ENCODE measurements at places on chromosomes 2 and 18. TPM values are rescaled to one million over a fixed set of nuclear protein-coding genes. Genes with fewer than 3 reads are reported as not detected.
A peak's percentile ranks its signal among the peaks of the same experiment; 100 is the strongest.

ALLC gene
- total RNA-seq: not detected

AQP12B gene
- not detected for total RNA-seq

ALPG gene
- not detected for total RNA-seq

EFEMP1 gene
- total RNA-seq: 2,354 TPM

GRCh38 chr2:55048508-55049042, 1.7 kb downstream of the RTN4 start:
- peak overlapping the region; percentile 97 for H3K27ac ChIP-seq
- H3K36me3 ChIP-seq: no peaks in the 10 kb centered on the region
- peak overlapping the region; percentile 97 for H3K4me3 ChIP-seq
- peak; percentile 76 for DNase-seq

GRCh38 chr18:4536447-4536846, 81.3 kb upstream of the DLGAP1 start:
- no peaks in the 10 kb centered on the region for H3K4me1 ChIP-seq
- H3K27me3 ChIP-seq: no peaks in the 10 kb centered on the region
- no peaks in the 10 kb centered on the region for H3K36me3 ChIP-seq
- DNase-seq: no peak

DNA sequence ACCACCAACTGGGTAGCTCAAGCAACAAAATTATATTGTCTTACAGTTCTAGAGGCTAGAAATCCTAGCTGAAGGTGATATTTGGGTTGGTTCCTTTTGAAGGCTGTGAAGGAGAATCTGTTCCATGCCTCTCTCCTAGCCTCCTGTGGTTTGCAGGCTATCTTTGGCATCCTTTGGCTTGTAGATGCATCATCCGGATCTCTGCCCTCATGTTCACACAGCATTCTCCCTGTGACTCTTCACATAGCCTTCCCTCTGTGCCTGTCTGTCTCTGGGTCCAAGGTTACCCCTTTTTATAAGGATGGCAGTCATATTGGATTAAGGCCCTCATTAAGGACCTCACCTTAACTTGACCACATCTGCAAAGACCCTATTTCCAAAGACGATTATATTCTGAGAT, 78.6 kb upstream of the MAP3K20 start:
- peaks cover 9% of the 10 kb centered on the region for H3K4me1 ChIP-seq
- no peaks in the 10 kb centered on the region for H3K27me3 ChIP-seq
- peaks cover 2% of the 10 kb centered on the region for H3K36me3 ChIP-seq
- no peak for DNase-seq
- H3K27ac ChIP-seq: no peak overlapping the region
- no peak overlapping the region for H3K4me3 ChIP-seq

DNA sequence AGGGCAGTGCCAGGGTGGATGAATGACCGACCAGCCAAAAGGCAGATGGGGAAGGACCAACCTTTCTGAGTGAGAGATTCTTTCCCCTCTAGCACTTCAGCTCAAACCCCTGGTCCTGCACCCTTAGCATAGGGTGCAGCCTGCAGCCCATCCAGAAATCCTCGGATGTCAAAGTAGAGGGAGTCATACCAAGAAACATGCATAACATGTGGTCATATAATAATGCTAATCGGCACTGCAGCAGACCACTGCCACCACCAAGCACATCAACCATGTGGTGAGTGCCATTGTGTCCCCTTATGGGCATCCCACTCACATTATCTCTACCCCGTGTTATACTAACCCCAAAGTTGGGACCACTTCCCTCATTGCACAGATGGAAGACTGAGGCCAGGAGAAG, 17.7 kb downstream of the ATOH8 start:
- peak overlapping the region; percentile 90 for H3K27ac ChIP-seq
- H3K4me1 ChIP-seq: peaks cover 45% of the 10 kb centered on the region
- no peak overlapping the region for H3K4me3 ChIP-seq
- no peak for DNase-seq
- no peaks in the 10 kb centered on the region for H3K27me3 ChIP-seq

DNA sequence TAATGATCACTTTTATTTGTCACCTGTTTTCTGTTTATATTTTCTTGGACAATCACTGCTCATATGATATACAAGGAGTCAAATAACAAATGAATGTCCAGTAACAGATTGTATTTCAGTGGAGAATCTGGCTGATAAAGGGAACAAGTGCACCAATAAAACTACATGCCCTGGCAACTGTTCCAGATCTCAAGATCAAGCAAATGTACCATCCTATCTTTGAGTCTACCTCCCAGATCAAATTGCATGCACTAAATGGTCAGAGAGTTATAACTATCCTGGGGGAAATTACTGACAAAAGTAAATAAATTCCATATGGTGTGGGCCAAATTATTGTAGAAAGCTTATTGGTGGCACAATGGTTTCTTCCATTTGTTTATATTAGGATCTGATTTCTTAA, 452.8 kb downstream of the MBD2 start:
- H3K27ac ChIP-seq: no peak overlapping the region
- no peaks in the 10 kb centered on the region for H3K4me1 ChIP-seq
- no peaks in the 10 kb centered on the region for H3K27me3 ChIP-seq
- no peaks in the 10 kb centered on the region for H3K36me3 ChIP-seq

DNA sequence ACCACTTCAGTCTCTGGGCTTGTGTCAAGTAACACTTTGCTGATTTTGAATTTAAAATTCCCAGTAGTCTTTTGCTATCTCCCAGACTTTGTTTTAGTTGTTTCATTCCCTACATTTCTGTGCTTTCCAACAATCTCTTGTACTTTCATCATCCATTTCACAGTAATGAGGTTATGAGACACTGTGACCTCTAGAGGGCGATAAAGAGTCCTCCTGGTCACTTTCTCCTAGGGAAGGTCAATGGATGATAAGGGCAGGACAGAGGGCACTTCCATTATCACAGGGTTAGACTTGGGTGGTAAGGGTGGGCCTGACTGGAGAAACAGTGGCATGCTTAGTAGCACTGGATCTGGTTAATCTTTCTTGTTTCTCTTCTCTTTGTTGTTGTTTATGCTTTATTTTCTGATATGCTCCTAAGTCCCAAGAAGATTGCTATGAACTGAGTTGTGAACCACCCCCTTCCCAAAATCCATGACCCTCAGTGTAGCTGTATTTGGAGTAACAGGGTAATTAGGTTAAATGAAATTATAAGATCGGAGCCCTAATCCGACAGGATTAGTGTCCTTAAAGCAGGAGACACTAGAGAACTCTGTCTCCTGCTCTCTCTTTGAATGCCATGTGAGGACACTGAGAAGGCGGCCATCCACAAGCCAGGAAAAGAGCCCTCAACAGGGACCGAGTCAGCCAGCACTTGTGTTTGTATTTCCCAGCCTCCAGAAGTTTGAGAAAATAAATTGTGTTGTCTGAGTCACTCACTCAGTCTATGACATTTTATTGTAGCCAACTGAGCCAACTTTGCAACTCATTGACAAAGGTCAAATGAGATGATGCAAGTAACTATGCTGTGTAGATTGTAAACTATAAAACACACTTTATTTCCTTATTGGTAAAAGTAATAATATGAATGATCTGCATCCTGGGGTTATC, 779.2 kb downstream of the CNTNAP5 start:
- H3K36me3 ChIP-seq: no peaks in the 10 kb centered on the region
- no peak overlapping the region for H3K27ac ChIP-seq
- DNase-seq: no peak
- H3K4me1 ChIP-seq: no peaks in the 10 kb centered on the region
- no peaks in the 10 kb centered on the region for H3K27me3 ChIP-seq

DNA sequence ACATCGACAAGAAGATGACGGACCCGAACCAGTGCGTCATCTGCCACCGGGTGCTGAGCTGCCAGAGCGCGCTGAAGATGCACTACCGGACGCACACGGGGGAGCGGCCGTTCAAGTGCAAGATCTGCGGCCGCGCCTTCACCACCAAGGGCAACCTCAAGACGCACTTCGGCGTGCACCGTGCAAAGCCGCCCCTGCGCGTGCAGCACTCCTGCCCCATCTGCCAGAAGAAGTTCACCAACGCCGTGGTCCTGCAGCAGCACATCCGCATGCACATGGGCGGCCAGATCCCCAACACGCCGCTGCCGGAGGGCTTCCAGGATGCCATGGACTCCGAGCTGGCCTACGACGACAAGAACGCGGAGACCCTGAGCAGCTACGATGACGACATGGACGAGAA, 14.4 kb downstream of the SALL3 start:
- H3K36me3 ChIP-seq: no peaks in the 10 kb centered on the region
- no peaks in the 10 kb centered on the region for H3K4me1 ChIP-seq
- H3K4me3 ChIP-seq: no peak overlapping the region
- H3K27me3 ChIP-seq: no peaks in the 10 kb centered on the region

GRCh38 chr2:219122202-219122980, 38.2 kb downstream of the NHEJ1 start:
- no peaks in the 10 kb centered on the region for H3K36me3 ChIP-seq
- no peaks in the 10 kb centered on the region for H3K4me1 ChIP-seq
- H3K27me3 ChIP-seq: no peaks in the 10 kb centered on the region
- H3K4me3 ChIP-seq: no peak overlapping the region

DNA sequence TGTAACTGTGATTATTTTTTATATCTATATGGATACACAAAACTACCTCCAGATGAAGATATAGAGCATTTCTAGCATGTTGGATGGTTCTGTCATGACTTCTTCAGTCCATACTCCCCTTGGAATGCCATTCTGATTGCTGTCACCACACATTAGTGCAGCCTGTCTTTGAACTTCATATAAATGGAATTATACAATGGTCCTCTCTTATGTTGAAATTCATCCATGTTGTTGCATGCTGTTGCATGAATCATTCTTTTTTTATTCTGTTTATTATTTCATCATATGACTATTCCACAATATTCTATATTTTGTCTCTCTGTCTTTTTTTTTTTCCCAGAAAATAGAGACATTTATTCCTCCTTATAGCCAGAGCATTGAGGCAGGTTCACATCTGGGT, 74.1 kb downstream of the OSBPL6 start:
- no peak overlapping the region for H3K27ac ChIP-seq
- no peak overlapping the region for H3K4me3 ChIP-seq
- no peaks in the 10 kb centered on the region for H3K4me1 ChIP-seq

DNA sequence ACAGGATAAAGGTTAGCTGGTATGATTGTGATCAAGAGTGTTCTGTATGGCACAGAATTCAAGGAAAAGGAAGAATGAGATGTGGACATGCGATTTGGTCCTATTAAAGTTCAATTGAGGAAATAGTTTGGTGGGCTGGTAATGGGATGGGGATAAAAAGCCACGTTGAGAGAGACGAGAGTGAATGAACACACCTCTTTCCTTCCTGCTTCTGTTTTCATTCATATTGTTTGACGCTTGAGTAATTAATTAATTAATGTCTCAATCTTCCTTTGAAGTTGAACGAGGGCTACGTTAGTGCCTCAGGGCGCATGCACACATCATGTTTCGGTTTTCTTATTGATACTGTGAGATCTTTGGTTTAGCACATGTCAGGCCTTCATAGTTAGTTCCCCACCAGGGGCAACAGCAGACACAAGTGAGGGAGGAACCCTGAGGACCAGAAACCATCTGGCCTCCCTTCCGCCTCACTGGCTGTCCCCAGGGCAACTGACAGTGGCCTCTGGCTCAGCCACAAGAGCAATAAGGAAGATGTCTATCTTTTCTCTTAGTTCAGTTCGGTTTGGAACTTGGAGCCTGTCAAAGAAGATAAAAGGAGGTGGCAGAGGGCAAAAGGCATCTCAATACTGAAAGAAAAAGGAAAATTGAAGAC, 116.0 kb downstream of the LIPG start:
- H3K27ac ChIP-seq: peak overlapping the region; percentile 44
- no peaks in the 10 kb centered on the region for H3K36me3 ChIP-seq
- DNase-seq: peak; percentile 53
- no peak overlapping the region for H3K4me3 ChIP-seq
- H3K27me3 ChIP-seq: peaks cover 3% of the 10 kb centered on the region

DNA sequence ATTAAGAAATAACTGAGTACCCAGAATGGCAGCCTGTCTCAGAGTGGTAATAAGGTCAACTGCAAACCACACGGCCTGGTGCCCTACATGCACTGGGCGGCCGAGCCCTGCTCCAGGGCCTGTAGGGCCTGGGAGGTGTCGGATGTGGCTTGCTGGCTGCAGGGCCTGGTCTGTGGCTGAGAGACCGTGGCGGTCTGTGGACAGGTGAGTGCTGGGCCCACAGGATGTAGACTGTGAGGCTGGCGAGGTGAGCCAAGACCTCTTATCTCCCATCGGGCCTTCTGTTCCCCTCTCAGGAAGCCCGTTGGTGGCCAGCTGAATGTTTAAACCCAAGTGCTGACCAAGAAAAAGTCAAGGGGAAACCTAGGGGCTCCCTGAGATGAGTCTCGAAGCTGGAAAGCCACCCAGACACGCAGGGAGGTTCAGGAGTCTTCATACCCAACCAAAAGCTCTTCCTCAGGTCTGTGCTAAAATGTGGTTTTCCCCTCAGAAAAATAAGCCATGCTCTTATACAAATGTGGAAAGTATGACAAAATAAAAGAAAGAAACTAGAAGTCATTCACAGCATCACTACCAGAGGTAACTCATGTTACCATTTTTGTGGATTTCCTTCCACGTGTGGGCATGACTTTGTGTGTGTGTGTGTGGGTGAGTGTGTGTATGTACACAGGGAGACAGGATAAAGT, 47.7 kb upstream of the CTDP1 start:
- H3K36me3 ChIP-seq: no peaks in the 10 kb centered on the region
- H3K27ac ChIP-seq: no peak overlapping the region
- H3K4me3 ChIP-seq: no peak overlapping the region
- DNase-seq: no peak

GRCh38 chr2:171346723-171347557, 86.8 kb downstream of the METTL8 start:
- H3K27me3 ChIP-seq: no peaks in the 10 kb centered on the region
- H3K4me1 ChIP-seq: peaks cover 16% of the 10 kb centered on the region
- no peak overlapping the region for H3K4me3 ChIP-seq
- H3K36me3 ChIP-seq: no peaks in the 10 kb centered on the region
- H3K27ac ChIP-seq: no peak overlapping the region
- peak; percentile 34 for DNase-seq

GRCh38 chr2:200258081-200258480, 48.4 kb upstream of the SPATS2L start:
- H3K4me1 ChIP-seq: no peaks in the 10 kb centered on the region
- H3K27me3 ChIP-seq: peaks cover 4% of the 10 kb centered on the region
- H3K27ac ChIP-seq: no peak overlapping the region
- no peak overlapping the region for H3K4me3 ChIP-seq
- H3K36me3 ChIP-seq: no peaks in the 10 kb centered on the region

- H3K27ac ChIP-seq: no peak overlapping the region
- H3K36me3 ChIP-seq: no peaks in the 10 kb centered on the region
- H3K27me3 ChIP-seq: no peaks in the 10 kb centered on the region
- H3K4me1 ChIP-seq: no peaks in the 10 kb centered on the region
These were observed 441.3 kb downstream of the RND3 start for GRCh38 chr2:150046211-150046610.

DNA sequence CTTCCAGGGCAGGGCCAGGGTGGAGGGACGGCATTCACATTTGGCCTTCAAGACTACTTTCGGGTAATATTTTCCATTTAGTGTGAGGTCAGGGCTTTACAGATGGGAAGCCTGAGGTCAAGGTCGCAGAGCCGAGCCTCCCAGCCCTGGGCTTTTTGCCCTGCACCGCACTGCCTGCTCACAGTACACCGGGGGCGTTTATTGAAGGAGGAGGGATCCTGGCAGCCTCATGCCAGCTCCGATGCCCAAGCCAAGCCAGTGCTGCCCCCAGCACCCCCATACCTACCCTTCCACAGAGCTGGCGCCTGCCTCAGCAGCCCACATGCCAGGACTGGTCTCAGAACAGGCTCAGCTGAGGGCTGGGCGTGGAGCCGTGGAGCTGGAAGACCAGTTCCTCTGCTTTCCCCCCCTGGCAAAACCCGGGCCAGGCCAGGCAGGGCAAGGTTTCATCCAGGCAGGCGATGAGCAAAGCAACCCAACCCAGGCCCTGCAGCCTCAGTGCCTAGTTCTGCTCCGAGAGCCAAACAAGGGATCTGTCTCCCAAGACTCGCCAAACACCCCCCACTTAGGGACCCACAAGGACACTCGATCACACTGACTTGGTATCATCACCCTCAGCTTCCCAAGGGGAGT, 11.9 kb downstream of the SDC1 start:
- H3K27ac ChIP-seq: no peak overlapping the region
- H3K27me3 ChIP-seq: no peaks in the 10 kb centered on the region
- H3K4me1 ChIP-seq: peaks cover 6% of the 10 kb centered on the region
- H3K4me3 ChIP-seq: no peak overlapping the region
- H3K36me3 ChIP-seq: no peaks in the 10 kb centered on the region

Measured in endothelial cell of umbilical vein (primary cell).